Gastroesophageal sphincter (tissue), 4 donors: ENCODE measurements at places on chromosomes 2 and 18.

- no peak for ATAC-seq
These were observed 268.0 kb upstream of the TANK start for GRCh38 chr2:160892204-160892603.

DNA sequence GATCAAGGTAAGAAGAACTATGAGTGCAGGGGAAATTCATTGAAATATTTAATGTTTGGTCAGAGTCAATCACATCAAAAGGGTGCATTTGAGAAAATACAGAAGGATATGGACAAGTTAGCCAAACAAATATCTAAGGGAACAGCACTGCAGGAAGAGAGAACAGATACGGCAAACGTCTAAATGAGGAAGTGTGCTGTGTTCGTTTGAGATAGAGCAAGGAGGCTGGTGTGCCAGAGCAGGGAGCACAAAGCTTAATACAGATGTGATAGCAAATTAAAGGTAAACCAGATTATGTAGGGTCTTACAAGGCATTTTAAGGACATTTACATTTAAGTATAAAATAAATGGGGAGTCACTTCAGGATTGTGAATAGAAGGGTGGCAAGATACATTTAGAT lies 241.3 kb upstream of the ZNF804A start:
- no peak for ATAC-seq

- ATAC-seq: peak; percentile 75
These were observed 97.1 kb downstream of the USP40 start for GRCh38 chr2:233469261-233470010.

- ATAC-seq: no peak
These were observed 27.8 kb upstream of the RNF125 start for GRCh38 chr18:31990823-31991222.

GRCh38 chr2:134231301-134231964 lies 22.4 kb upstream of the MGAT5 start:
- no peak for ATAC-seq

- no peak for ATAC-seq
These were observed 134.7 kb downstream of the LDLRAD4 start for GRCh38 chr18:13353084-13353823.

- no peak for ATAC-seq
These were observed 31.2 kb downstream of the PARD3B start for GRCh38 chr2:204576362-204576979.

GRCh38 chr18:37483221-37483971 lies 82.2 kb downstream of the CELF4 start:
- ATAC-seq: no peak

- ATAC-seq: peak; percentile 34
These were observed 15.9 kb downstream of the CCDC93 start for GRCh38 chr2:117997872-117998454.

DNA sequence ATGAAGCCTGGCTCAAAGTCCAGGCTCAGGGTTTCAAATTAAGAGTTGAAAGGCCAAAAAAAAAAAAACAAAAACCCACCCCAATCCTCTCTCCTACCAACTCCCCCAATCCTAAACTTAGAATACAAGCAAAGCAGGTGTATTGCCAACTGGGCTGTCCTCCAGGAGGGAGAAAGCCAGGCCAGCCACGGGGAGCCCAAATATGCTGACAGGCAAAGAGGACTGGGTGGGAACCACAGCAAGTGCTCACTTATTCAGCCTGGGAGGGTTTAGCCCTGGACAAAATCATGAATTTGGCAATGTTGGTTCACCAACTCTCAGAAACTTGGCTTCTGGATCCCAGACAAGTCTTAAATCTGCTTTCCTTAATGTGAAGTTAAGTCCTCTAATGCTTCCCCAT lies 36.5 kb downstream of the GKN2 start:
- ATAC-seq: no peak

- ATAC-seq: peak; percentile 41
These were observed 76.2 kb downstream of the KIAA2012 start for GRCh38 chr2:202149155-202149762.

DNA sequence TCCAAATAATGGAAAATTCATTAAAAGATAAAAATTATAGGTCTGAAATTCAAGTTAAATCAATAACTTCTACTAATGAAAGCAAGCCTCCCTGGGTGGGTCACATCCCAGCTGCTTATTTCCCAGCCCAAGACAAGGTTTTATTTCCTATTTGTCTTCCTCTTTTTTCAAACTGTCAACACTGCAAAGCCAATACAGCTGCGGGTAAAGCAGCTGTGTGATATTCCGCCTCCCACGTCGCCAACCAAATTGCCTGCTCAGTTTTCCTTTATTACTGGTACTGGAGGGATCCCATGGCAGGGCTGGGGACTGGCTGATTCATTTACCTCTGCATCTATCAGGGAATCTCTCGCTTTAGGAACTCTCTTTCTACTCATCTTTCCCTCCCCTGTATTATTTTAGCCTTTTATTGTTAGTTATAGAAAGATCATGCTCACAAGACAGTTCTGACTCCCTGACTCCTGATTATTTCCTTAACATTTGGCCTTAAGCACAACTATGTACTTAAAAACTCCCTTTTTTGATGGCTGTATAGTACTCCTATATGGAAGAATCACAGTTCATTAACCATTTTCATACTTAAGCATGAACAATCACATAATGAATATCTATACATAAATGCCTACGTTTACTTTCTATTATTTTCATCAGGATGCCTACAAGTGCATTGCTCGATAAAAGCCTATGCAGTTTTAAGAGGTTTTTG lies 253.1 kb downstream of the CDCA7 start:
- ATAC-seq: no peak

GRCh38 chr2:96547731-96548171 lies 11.2 kb downstream of the ARID5A start:
- no peak for ATAC-seq

DNA sequence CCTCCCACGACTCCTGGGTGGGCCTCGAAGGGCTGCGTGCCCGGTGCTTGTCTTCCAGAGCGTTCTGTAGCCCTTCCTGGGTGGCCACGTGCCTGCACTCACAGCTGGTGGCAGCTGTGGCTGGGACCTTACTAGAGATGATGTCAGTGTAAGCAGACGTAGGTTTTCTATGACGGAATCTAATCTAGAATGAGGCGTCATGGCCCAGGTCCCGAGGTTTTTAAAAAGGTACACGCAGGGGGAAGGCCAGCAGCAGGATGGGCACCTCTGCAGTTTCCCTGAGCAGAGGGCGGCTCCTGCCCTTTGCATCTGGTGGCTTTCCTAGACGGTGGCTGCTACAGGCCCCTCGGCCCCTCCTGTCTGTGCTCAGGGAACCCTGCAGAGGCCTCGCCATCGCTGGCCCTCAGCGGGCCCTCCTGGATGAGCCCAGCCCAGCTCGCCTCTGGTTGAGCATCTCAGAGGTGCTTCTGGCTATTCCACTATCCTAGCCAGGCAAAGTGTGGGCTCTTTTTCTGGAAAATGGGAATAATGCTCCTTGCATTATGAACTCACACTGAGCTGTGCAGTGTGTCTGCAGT lies 49.6 kb upstream of the PXDN start:
- no peak for ATAC-seq

GRCh38 chr2:118481299-118481698 lies 366.1 kb downstream of the EN1 start:
- ATAC-seq: no peak
